Activated naive CD4-positive, alpha-beta T cell treated with anti-CD3 and anti-CD28 coated beads, Interleukin-2, amount 10 ng/mL, durations not matched to agents 7 days and 5 days (primary cell): ENCODE measurements at places on chromosomes 1 and 21.

GRCh38 chr1:118716775-118717174 lies 271.4 kb downstream of the TBX15 start:
- no peak for DNase-seq

DNA sequence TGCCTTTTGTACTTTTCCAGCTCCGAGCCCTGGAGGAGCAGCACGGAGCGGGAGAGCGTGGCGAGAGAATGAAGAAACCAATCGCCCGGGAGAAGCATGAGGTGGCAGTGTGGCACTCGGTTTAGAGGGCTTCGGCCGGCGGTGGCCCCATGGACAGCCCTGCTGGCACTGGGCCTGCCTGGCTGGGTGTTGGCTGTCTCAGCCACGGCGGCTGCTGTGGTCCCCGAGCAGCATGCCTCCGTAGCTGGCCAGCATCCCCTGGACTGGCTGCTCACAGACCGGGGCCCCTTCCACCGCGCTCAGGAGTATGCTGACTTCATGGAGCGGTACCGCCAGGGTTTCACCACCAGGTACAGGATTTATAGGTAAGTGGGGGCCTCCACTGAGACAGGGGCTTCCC lies 59.0 kb downstream of the BRINP2 start:
- no peak for DNase-seq

DNA sequence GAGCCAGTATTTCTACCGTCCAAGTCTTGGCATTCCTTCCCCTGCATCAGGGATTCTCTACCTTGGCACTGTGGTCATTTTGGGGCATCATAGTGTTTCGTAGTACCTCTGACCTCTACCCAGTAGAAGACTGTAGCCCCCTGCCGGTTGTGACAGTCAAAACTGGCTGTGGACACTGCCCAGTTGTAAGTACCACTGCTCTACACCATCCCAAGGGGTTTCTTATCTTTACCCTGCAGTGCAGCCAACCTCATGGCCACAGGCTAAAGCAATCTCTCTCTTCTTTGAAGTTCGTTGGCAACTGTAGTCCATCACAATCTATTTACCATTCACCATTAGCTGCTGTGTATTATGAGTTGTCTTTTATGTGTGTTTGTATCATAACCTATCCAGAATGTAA lies 29.3 kb upstream of the ERO1B start:
- no peak for DNase-seq

DNA sequence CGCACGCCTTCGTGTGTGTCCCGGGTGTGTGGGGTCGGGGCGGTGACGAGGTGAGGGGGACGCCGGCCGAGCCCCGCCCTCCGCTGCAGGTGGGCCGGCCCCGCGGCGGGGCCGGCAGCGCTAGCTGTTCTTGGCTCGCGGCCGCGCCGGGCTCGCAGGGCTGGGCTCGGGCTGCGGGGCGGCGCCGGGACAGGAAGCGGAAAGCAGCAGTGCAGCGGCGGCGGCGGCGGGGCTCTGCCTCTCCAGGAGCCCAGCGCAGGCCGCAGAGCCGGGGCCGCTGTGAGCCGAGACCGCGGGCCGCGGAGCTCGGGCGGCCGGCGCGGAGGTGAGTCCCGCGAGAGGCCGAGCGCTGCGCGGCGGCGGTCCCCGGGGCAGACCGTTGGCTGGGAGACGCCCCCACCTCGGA lies at the start of gene VANGL1:
TSS of gene VANGL1 (plus strand) at position 209 of the 406 bp plus-strand sequence. CDS start 9,444 bp downstream, outside the sequence.
- DNase-seq = peak; percentile 77

DNA sequence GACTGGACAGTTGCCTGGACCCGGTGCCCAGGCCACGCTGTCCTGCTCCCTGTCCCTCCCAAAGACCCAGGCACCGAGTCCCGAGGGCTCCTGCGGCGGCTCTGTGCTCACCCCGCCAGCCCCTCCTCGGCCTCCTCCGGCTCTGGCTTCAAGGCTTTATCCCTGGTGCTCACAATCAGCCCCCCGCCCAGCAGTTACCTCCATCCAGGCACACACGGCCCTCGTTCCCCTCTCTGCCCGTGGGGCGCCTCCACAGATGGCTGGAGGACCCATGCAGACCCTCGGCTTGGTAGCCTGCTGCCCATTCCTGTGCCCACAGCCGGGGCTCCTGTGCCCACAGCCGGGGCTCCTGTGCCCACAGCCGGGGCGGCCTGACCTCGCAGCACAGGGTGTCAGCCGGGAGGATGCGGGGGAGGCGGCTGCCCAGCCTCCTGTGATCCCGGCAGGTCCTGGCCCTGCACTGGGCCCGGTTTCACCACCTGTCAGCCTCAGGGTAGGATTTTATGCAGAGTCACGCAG lies 52.3 kb upstream of the COL18A1 start:
- no peak for DNase-seq

GRCh38 chr21:34986561-34987500 lies 62.3 kb downstream of the RUNX1 start:
- peak; percentile 78 for DNase-seq

DNA sequence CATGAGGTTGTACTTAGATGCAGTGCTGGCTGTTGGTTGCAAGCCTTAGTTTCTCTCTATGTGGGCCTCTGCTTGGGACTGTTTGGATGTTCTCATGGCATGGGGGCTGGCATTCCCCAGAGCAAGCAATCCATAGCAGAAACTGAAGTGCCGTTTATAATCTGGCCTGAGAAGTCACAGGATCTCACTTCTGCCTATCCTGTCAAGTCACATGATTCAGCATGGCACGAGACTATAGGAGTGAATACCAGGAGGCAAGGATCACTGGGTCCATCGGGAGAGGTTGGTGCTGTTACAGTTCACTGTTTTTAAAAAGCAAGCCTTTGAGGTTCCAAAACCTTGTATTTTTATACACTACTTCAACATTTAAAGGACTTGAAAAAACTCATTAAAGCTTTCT lies 16.7 kb downstream of the COLGALT2 start:
- DNase-seq = no peak

DNA sequence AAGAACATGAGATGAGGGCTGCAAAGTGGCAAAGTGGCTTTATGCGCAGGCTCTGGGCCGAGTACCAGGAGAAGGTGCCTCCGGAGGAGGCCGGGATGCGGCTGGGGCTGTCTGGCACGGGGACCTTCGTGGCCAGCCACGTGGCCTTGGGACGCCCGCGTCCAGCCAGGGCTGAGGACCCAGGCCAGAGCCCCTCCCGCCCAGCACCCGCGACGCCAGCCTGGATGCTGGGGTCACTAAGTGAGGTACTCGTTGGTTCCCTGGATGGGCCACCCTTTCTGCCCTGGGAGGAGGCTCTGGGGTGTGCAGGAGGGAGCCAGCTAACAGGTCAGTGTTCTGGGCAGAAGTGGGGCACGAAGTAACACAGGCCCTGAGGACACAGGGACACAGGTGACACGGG lies 12.6 kb downstream of the SCNN1D start:
- no peak for DNase-seq

DNA sequence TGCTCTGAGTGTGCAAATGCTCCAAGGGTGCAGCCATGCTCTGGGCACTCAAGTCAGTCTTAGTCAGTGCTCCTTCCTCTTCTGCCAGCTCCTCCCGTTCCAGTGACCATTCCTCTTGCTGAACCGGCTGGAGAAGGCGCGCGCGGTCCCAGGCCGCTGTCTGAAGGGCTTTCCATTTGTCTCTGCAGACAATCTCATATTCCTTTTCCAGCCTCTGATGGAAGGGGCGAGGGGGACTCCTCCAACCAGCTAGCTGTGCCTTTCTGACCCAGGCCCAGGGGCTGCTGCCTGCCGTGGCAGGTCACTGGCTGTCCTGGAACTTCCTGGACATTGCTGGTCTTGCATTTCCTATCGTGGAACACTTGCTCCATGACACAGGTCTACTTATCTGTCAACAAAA lies 67.5 kb downstream of the RIPK4 start:
- no peak for DNase-seq

DNA sequence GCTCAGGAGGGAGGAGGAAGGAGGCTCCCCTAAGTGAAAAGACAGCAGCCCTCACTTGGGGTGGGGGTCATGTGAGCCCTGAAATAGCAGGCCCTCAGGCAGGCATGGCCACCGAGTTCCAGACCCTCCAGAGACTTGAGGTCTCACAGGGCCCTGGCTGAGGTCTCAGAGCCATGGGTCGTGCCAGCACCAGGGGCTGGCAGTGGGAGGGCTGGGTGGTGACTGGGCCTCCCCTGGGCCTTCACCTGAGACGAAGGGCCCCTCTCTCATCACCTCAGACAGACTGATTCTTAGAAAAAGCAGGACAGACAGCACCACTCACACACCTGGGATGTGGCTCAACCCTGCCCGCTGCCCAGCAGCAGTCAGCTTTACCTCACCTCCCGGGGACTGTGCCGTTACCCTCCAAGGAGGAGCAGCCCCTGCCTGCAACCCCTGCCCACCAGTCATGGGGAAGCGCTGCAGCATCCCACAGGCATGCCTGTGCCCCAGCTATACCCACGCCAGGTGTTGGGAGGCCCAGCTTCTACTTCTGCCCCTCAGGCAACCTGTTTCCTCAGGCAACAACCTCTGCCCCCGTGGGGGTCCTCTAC lies 42.6 kb upstream of the LRP8 start:
- peak; percentile 10 for DNase-seq

GRCh38 chr1:193537266-193538002 lies 351.0 kb upstream of the B3GALT2 start:
- DNase-seq = peak; percentile 86

- DNase-seq = no peak
These were observed 85.3 kb upstream of the SSX2IP start for GRCh38 chr1:84775535-84775920.

- DNase-seq = no peak
These were observed 131.0 kb downstream of the KCNK1 start for GRCh38 chr1:233744779-233745513.

GRCh38 chr1:244102046-244102445 lies 51.0 kb downstream of the ZBTB18 start:
- no peak for DNase-seq

- peak; percentile 27 for DNase-seq
These were observed 76.6 kb downstream of the GPR88 start for GRCh38 chr1:100614570-100614969.

DNA sequence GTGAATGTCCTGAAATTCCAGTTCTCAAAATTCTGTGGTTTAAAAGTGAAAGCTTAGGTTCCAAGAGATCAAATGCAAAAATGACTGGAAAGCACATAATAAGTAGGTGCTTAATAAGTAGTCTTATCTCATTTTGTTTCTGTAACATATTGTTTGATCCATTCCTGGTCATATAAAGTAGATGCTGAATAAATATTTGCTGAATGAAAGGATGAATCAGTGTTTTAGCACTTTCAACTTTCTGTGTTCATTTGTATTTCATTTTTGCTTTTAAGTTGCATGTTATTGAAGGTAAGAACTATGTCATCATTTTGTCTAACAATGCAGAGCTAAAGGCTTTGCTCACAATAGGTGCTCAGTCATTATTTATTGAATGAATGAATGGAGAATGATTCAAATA lies 6.3 kb downstream of the MAST2 start:
- DNase-seq = no peak

DNA sequence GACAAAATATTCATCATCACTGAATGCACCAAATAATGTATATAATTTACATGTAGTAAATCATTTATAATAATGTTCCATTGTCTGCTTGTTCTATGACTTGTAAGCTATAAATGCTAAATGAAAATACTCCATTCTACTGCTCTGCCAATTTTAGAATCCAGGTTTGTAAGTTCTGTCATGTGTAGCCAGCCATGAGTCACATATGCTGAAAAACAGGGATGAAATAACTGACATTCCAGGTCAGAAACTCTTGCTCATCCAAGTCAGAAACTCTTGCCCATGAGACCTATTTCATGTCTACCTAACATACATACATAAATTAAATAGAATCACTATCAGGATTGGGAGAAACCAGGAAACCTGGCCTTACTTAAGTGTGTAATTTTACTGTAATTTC lies 95.6 kb downstream of the ASH1L start:
- DNase-seq = no peak

DNA sequence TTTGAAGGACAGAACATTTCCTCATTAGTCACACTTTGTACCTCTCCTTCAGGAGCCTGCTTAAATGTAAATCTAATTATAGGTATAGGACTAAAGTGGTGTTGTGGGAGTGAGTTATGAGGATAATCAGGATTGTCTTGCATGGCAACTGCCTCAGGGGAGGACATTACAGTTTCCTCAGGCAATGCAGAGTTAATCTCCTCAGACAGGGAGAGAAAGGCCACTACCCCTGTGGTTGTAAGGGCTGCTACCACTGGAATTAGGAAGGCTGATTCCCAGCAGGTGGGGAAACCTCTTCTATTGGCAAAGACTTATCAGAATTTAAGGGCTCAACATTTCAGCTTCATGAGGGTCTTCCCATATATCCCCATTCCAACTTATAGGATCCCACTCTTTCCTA lies 286.8 kb upstream of the PBX1 start:
- no peak for DNase-seq

DNA sequence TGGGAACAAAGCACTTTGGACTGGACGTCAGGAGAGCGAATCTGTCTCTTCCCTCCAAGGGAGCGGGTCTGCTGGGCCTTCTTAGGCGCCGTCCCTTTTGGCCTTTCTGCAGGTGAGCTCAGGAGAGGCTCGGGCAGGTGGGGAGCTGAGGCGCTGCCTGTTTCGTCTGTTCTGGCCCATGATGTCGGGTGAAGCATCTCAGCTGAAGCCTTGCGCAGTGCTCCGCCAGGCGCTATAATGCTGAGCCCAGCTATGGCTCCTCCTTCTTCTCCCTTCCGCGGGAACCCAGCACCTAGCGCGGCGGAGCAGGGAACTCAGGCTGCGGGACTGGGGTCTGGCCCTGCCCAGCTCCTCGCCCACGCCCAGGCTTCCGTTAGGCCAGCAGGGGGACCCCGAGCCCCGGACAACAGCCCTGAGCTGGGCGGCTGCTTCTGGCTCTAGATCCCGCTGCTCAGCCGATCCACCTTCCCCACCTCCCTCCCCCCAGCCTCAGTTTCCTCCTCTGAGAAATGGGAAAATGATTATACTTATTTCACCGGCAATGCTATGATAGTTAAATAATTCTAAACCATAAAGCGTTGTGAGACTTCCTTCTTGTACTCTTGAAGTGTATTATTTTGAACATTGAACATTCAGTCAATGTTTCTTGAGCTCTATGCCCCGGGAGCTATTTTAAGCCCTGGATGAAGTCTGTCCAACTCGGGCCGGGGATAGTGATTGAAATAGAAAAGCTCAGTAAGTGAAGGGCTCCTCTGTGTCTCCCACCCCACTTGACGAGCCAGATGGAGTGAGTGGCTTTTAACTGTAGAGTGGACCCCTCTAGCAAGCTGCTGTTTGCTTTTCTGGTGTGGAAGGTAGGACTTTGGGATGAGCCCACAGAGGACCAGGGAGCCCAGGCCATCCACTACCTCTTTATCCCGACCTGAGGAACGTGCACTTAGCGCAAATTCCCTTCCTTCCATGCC lies 9.6 kb upstream of the ADORA1 start:
- peak; percentile 60 for DNase-seq

DNA sequence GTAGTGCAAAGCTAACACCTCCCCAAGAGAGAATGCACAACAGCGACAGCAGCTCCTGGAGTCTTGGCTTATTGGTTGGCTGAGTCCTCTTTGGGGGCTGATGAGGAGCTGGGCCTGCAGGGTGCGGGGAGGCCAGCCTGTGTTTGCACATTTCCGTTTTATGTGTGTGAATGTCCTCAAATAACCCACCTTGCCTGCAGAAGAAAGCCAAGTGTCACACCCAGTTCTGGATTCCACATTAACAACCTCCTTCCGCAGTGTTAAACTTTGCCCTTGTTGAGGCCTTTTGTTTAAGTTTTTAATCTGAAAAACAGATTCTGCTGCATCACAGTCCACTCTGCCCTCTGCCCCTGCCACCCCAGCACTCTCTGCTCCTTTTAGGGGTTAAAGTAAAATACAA lies 274.5 kb downstream of the TM2D1 start:
- DNase-seq = no peak

- no peak for DNase-seq
These were observed 30.0 kb upstream of the NRDC start for GRCh38 chr1:51908499-51908898.

- no peak for DNase-seq
These were observed 66.7 kb downstream of the TEX35 start for GRCh38 chr1:178579562-178579961.
